NCI-H69 (cell line): ENCODE measurements at places on chromosomes 11 and 22.

DNA sequence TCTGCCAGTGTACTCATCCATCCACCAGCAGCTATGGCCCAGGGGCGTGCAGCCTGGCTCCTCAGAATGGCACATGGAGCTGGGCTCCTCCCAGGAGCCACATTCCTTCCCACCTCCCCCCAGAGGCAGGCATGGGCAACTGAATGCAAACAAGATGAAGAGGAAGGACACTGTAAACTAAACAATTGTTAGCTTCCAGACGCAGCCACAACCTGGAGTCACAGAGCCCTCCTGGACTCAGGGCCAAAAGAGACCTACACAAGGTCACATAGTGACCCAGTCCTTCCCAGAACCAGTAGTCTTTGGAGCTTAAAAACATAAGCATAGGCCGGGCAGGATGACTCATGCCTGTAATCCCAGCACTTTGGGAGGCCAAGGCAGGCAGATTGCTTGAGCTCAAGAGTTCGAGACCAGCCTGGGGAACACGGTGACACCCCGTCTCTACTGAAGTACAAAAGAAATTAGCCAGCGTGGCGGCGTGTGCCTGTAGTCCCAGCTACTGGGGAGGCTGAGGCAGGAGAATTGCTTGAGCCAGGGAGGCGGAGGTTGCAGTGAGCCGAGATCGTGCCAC is 30.7 kb upstream of the CLDN5 start:
- peak; percentile 64 for DNase-seq

GRCh38 chr11:97364047-97364446 is 974.2 kb downstream of the JRKL start:
- no peak for DNase-seq

DNA sequence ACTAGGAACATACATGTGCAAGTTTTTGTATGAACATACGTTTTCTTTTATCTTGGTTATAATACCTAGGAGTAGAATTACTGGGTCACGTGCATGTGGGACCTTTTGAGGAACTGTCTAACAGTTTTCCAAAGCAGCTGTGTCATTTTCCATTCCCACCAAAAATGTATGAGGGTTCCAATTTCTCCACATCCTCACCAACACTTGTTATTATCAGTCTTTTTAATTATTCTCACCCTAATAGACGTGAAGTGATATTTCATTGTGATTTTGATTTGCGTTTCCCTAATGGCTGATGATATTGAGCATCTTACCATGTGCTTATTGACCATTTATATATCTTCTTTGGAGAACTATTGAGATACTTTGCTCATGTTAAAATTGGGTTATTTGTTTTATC is 162.1 kb downstream of the CHST1 start:
- DNase-seq = no peak

DNA sequence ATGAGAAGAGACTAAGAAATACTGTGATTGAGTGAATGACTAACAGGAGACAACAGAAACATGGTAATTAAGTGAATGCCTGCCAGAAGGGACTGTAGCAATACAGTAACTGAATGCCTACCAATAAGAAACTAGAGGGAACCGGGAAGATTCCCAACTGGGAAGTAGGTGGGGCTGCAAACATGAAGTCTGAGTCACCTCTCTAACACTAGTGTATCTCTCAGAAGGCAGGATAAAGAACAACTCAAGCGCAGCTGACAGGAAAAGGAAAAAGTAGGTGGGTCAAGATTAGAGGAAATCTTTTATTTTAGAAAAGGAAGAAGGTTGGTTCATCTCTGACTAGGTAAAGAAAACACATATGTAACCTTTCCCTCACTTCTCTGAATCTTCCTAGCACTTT is 14.0 kb downstream of the C11orf42 start:
- peak; percentile 5 for DNase-seq

GRCh38 chr11:11534981-11535380 is 86.8 kb downstream of the GALNT18 start:
- peak; percentile 84 for DNase-seq

DNA sequence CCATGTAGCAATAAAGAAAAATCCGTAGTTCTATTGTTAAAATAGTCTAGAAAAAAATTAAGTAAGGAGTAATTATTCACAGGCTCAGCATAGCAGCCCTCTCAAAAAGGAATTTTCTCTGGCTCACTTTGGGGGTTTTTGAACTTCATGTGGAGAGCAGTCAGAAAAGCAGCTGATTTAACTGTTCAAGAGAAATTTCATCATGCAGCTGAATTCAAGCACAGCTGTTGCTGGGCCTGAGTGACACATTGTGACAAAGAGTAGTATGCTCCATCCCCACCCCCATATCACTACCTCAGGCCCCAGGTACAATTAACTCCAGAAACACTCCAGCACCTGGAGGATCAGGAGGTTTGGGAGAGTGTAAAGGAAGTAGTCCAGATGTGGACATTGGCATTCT is 272.1 kb downstream of the FAM76B start:
- peak; percentile 75 for DNase-seq

DNA sequence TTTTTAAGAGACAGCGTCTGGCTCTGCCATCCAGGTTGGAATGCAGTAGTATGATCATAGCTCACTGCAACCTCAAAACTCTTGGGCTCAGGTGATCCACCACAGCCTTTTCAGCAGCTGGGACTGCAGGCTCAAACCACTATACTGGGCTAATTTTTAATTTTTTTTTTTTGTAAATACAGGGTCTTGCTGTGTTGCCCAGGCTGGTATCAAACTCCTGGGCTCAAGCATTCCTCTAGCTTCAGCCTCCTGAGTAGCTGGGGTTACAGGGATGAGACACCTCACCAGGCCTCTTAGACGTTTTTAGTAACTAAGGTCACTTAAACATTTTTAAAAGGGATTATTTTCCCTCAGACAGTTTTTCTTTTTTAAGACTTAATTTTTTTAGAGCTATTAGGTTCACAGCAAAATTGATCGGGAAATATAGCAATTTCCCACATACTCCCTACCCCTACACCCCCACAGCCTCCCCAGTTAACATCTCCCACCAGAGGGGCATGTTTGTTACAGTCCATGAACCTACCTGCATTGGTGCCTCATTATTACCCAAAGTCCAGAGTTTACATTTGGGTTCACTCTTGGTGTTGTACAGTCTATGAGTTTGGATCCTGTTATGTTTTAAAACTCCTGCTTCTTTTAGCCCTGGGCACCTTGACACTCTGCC is 3.9 kb downstream of the BCR start:
- no peak for DNase-seq

- DNase-seq = no peak
These were observed 7.2 kb downstream of the UCP2 start for GRCh38 chr11:73975479-73975757.

DNA sequence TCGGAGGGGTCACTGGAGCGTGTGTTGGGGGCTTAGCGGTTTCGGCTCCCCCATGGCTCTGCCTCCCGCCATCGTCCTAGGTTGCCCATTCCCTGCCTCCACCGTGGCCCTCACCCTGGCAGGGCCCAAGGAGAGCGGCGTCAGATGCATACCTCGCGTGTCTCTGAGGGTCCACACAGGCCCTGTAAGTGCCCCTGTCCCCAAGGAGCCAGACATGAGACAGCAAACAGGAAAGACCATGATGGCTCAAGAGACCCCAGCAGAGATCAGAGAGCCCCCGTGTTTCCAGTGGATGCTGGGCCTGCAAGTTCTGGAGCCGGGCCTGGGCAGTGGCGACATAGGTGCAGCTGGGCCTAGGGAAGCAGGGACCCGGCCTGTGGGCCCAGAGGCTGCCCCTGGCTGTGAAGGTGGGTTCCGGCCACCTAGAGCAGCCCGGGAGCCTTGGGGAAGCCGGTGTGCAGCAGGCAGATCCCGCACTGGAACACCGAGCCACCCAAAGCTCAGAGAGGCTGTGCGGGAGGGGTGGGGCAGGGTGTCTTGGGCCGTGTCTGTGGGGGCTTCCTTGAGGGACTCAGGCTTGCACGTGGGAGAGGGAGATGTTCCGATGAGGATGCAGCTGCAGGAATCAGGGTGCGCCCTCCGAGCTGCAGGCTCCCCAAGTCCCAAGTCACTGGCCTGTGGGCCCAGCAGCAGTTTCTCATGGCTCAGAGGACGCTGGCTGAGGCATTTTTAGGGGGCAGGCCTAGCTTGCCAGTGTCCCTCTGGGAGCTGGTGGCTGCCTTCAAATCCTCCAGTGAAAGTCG is 126.4 kb downstream of the KCNQ1OT1 start:
- DNase-seq = no peak

- DNase-seq = no peak
These were observed 302.4 kb upstream of the SORL1-AS1 start for GRCh38 chr11:121755191-121755590.

DNA sequence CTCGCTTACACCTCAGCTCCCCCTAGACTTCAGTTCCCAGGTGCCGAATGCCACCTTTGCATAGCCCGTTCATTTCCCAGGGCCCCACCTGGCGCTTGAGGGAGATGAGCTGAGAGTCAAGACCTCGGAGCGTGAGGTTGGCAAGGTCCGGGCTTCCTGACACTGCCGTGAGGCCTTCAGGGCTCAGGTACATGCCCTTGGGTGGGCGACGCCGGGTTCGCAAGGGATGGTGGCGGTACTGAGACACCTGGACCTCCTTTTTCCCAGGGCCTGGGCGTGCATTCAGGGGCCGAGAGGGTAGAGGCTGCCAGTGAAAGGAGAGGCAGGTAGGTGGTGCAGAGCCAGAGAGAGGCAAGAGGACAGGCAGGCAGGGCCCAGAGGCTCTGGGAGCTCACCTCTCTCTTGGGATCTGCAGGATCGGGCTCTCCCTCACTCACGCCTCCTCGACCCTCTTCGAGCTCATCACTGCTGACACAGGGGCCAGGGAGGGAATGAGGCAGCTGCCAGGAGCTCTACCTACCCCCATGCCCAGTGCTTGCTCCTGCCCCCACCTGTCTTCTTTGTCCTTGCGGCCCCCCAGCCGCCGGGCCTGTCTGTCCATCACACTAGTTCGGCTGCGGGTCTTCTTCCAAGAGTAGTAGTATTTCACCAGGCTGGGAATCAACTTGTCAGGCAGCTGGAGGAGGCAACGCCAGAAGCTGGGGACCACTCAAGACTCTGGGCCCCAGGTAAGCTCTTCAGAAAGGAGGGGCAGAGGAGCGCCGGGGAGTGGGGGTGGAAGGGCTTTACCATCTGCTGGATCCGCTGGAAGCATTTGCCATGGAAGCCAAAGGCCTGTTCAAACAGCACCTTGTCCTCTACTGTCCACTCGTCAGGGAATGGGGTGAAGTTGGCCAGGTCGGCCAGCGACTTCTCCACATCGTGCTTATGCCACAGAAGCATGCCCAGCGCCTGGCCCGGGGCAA is 2.8 kb downstream of the RCOR2 start:
- no peak for DNase-seq

DNA sequence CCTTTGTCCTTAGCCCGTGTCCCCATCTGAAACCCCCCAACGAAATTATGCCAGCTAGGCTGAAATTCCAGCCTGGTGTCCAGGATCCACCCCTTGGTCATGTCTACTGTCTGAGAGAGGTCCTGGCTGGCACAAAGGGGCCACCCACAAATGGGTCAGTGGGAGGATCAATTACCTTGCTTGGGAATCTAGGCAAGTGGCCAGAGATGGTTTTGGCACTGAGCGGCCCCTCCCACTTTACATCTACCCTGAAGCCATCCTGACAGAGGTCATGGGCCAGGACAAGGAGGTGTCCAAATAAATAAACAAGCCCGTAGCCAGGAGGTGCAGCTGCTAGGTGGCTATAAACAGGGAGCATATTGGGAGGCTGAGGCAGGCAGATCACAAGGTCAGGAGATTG is 311.5 kb downstream of the MN1 start:
- no peak for DNase-seq

- DNase-seq = no peak
These were observed 23.0 kb downstream of the APLNR start for GRCh38 chr11:57214098-57214417.

DNA sequence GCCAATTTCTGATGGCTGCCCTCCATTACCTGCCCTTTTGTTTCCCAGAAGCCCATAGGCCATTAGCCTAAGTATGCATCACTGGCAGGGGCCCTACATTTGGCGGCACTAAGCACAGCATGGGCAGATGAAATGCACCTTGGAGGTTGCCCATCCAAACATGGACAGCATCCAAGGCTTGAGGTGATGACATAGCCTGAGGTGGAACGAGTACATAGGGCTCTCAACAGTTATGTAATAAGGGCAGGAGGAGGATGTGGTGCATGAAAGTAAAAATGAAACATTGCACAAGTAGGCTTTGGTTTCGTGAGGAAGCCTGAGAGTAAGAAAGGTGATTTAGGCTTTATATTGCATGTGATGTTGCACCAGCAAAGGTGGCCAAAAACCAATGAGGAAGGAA is 148.1 kb downstream of the FAM76B start:
- peak; percentile 25 for DNase-seq

GRCh38 chr11:57312511-57313021 is 12.2 kb downstream of the TNKS1BP1 start:
- DNase-seq = no peak

DNA sequence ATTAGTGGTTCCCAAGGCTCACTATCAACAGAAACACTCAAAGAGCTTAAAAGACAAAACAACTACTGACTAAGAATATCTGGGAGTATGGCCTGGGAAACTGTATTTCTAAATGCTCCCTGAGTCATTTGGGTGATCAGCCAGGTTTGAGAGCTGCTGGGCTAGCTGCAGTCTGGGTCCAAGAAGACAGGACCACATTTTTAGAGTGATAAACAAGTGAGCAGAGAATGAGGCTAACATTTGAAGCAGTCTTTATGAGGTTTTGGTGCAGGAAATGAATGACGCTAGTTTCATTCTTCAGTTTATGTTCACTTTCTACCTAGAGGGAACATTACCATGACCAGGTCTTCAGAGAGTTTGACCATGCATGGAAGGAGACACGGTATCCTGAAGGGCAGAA is 97.7 kb downstream of the TEAD1 start:
- DNase-seq = no peak

GRCh38 chr11:35388061-35388460 is 31.3 kb downstream of the SLC1A2 start:
- no peak for DNase-seq

DNA sequence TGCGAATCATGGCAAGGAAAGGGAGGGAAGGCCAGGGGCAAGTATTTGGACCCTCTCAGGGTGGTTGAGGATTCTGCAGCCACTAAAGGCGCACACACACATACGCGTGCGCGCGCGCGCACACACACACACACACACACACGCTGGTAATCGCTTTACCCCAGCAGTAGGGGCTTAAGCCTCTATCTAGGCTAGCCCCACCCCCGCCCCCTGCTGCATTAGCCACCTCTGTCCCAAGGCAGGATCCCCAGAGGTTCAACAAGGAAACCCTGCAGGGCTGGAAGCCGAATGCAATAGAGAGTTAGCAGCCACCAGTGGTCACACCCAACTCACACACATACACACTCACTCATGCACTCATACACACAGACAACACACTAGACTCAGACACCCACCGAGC is 28.6 kb upstream of the ELFN2 start:
- DNase-seq = no peak

DNA sequence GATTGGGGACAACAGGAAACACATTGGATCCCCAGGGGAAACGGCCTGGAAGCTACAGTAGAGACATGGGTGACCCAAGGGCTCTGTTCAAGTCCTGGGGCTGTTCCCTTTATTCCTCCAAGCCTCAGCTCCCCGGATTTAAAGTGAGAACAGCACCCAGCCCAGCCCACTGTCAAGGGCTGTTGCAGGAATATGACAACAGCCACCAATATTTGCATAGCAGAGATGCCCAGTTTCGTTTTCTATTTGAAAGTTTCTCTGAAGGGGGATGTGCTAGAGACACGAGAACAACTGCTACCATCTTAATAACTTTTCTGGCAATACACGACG is 81.1 kb upstream of the WNT7B start:
- peak; percentile 90 for DNase-seq
